Activated naive CD8-positive, alpha-beta T cell treated with anti-CD3 and anti-CD28 coated beads, Interleukin-2, amount 10 ng/mL, durations not matched to agents 7 days and 5 days (primary cell): ENCODE measurements at places on chromosomes 5 and 9. TPM values are rescaled to one million over a fixed set of nuclear protein-coding genes. Genes with fewer than 3 reads are reported as not detected.

GRCh38 chr9:109652971-109653370, 127.0 kb upstream of the PALM2AKAP2 start:
- no peak overlapping the region for H3K4me3 ChIP-seq
- peaks cover 2% of the 10 kb centered on the region for H3K27me3 ChIP-seq
- H3K4me1 ChIP-seq, result no peaks in the 10 kb centered on the region
- no peak overlapping the region for H3K27ac ChIP-seq

DNA sequence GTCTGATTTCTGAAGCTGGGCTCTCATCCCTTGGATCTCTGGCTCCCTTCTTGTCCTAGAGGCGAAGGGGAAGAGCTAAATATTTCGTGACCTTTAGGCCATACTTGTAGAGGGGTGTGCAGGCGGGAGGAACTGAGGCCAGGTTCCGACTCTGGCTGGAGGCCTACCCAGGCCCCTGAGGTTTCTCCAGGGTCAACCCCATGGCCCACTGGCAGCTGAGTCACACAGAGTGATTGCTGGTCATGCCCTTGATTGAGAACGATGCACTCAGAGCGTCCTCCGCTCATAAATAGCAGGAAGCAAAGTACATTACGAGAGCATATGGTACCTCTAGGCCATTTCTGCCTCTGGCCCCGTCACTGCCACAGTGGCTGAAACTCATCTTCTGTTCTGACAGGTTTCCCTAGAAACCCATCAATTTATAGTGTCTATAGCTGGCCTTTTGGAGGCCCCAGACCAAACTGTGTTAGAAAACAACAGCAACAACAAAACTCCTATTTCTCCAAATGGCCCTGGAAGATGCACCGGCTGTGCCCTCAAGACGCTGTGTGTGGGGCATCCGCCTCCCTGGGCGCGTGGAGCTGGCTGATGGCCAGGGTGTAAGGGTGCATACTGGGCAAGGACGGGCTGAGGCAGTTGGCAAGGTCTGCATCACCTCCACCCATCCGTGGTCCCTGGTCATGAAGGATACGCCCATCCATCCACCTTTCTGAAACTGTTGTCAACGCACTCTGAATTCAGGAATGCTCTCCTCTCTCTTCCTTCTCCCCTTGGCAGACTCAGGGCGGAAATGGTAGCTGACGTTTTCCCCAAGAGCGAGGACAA, 32.9 kb upstream of the FCN1 start:
- DNase-seq, result no peak
- no peaks in the 10 kb centered on the region for H3K4me1 ChIP-seq
- H3K27ac ChIP-seq, result no peak overlapping the region
- peaks cover 2% of the 10 kb centered on the region for H3K27me3 ChIP-seq

GRCh38 chr9:93319301-93319991, 132.0 kb upstream of the FAM120A start:
- H3K36me3 ChIP-seq, result no peaks in the 10 kb centered on the region
- H3K4me3 ChIP-seq, result no peak overlapping the region
- no peak overlapping the region for H3K27ac ChIP-seq

- no peak overlapping the region for H3K27ac ChIP-seq
- H3K36me3 ChIP-seq, result peaks cover 2% of the 10 kb centered on the region
- no peaks in the 10 kb centered on the region for H3K4me1 ChIP-seq
- DNase-seq, result no peak
- no peak overlapping the region for H3K4me3 ChIP-seq
These were observed 13.6 kb upstream of the GOLPH3 start for GRCh38 chr5:32187675-32188074.

The IRX1 gene
- not detected for total RNA-seq
